ENCODE measurements at places on chromosomes 3 and 15.

DNA sequence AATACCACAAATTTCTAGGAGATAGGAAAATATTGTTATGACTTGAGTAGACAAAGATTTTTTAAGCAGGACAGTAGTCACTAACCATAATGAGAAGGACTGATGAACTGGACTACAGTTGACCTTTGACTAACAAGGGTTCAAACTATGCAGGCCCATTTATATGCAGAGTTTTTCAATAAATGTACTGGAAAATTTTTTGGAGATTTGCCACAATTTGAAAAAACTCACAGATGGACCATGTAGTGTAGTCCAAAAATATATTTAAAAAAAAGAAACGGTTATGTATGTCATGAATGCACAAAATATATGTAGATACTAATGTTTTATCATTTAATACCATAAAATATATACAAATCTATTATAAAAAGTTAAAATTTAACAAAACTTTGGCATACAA is 151.8 kb downstream of the LRRN1 start:
- DNase-seq = no peak

GRCh38 chr15:83766339-83766738 is 112.4 kb downstream of the ADAMTSL3 start:
- no peak for DNase-seq

- no peak for DNase-seq
Observed at GRCh38 chr3:9810433-9810770, 340 bp downstream of the TTLL3 start.

GRCh38 chr3:143970773-143971358 is 757 bp upstream of the DIPK2A start:
- DNase-seq = peak; percentile 55

DNA sequence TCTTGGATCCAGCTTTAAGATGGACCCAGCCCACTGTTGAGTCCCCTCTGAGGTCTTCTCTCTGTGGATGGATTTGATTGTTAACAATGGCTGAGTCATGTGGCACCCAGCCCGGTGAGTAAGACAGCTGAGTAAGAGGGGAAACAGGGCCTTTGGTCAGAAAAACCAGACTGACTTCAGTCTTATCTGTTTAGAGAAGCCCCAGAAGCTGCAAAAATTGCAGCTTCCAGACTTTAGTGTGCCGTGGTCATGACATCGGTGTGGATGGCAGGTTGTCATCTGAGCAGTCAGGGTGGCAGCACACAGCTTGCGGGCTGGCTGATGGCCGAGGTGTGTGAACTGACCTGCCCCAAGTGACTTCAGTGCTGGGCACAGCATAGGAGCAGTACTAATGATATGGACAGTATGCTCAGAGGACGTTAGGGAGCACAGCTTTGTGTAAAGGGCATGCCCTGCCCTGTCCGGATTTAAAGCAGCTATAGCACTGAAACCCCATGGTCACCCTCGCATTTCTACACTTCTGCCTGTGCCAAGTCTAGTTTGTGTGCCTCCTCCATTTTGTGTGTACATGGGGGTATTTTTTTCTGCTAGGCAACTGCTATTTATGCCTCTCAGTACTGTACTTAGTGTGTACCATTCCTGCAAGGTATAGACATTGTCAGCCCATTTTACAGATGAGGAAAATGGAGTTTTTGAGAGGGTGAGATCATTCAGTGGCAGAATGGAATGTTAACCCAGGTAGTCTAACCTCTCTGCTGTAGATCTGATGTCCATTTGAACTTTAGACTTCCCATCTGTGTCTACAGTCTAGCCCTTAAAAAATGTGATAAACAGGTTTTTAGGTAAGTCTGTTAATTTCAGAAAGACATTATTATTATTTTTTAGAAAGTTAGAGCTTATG is 44.4 kb downstream of the FLNB start:
- DNase-seq = no peak

- DNase-seq = no peak
Observed at GRCh38 chr3:9241956-9242355, 7.5 kb downstream of the SRGAP3 start.

- no peak for DNase-seq
Observed at GRCh38 chr15:98785807-98786621, 137.7 kb downstream of the IGF1R start.

- no peak for DNase-seq
Observed at GRCh38 chr15:41827290-41827879, 507 bp upstream of the JMJD7 start.

- DNase-seq = no peak
Observed at GRCh38 chr15:61748529-61748928, 311.7 kb downstream of the VPS13C start.

DNA sequence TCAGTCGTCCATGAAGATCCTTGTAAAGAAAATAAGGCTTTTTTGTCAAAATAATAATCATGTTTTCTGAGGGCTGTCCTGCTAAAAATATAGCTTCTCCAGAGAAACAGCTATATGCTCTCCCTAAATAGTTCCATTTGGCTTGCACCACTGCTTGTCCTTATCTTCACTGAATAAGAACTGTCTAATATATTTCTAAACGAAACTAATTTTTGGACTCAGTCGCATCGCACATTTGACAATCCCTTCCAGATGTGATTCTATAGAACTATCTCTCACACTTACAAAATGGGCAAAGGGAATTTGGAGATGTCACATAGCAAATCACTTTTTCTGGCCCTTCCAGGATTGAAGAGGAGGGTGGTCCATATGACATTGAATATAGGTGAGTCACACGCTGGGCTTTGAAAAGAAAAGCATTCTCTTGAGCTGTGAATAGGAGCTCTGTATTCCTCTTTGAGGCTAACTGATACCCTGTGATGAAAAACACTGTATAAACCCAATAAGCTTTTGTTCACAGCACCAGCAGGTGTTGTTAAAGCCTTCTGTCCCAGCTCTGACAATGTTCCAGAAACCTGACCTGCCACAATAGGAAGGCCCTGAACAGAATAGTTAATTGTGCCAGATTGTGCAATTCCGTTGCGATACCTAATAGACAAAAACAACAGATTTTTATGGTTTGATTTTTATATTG is 1144.2 kb downstream of the ROBO2 start:
- DNase-seq = peak; percentile 30

DNA sequence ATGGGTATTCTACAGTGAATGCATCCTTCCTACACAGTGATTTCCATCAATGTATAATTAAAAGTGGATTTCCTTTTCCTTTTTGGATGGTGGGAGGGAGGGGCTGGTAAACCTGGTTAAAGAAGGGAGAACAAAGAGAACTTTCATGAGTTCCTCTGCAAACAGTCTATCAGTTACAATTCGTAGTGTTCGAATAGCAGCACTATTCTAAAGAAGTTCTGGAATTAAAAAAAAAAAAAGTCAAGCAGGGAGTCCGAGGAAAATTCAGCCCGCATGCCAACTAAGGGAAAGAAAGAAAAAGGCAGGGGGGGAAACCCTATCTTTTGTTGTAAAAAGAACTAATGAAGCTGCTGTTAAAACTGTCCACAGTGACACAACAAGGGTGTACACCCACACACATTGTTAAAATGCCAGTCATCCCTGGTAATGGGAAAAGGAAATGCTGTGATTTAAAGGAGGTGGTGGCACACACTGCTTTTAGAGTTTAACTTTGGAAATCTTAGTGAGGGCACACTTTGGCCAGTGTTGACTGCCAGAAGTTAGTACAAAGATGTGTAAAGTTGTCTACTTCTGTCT is 521.2 kb downstream of the ZIC1 start:
- DNase-seq = no peak

DNA sequence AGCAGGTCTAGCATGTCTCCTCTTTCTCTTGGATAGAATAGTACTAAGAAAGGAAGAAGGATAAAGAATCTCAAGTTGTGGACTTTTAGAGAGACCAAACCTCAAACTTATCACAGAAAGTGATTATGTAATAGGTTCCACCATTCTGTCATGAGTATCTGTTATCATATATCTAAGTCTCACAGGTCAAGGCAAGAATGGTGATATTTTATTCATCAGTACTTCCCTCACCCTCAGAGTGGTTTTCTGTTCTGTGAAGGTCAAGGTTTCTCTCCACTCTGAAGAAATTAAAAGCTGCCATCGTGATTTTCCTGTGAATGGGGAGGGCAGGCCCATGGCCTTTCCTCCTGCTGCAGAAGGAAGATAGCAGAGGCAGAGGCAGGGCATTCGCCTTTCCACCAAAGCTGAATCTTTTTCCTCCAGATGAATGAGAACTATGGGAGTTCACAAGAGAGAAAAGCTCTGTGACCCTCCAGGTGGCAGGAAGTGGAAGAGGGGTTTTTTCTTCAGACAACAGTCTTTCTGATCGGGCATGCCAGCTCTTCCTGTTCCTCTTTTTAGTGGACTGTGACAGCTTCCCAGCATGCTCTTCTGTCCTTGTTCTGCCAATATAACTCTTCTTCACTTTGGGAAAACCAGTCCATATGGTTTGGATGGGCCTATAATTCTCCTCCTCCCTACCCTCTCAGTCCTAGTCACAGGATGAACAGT is 37.1 kb upstream of the CCK start:
- DNase-seq = no peak

DNA sequence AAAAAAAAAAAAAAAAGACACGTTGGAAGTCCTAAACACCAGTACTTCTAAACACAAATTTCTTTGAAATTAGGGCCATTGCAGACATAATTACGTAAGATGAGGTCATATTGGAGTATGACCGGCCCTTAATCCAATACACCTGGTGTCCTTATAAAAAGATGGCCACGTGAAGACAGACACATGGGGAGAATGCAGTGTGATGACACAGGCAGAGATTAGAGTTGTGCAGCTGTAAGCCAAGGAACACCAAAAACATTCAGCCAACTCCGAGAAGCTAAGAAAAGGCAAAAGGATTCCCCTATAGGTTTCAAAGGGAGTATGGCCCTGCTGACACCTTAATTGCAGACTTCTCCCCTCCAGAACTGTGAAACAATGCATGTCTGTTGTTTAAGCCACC is 379.0 kb upstream of the PDZRN3 start:
- DNase-seq = no peak

GRCh38 chr15:71743861-71744382 is 66.4 kb upstream of the NR2E3 start:
- peak; percentile 35 for DNase-seq

- no peak for DNase-seq
Observed at GRCh38 chr3:160956785-160957184, 148.4 kb downstream of the B3GALNT1 start.

- DNase-seq = no peak
Observed at GRCh38 chr15:100856867-100857266, 22.8 kb upstream of the ALDH1A3 start.

DNA sequence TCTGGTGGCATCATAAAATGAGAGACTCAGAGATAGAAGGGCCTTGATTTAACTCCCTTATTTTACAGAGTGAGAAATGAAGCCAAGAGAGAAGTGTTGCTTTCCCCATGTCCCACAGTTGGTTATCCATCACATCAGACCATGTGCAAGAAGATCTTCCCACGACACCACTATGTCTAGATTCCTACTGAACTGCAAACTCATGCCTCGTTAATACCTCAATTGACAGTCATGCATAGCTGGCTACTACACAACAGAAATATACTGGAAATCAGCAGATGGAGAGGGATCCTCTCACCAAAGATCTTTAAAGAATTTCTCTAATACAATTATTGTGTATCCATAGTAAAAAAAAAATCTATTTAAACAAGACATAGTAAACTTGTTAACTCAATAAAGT is 33.3 kb downstream of the PEAK1 start:
- DNase-seq = no peak
